ENCODE measurements at places on chromosomes 16 and 17.

GRCh38 chr17:2705263-2705662 is 6.3 kb downstream of the CLUH start:
- no peak for DNase-seq

DNA sequence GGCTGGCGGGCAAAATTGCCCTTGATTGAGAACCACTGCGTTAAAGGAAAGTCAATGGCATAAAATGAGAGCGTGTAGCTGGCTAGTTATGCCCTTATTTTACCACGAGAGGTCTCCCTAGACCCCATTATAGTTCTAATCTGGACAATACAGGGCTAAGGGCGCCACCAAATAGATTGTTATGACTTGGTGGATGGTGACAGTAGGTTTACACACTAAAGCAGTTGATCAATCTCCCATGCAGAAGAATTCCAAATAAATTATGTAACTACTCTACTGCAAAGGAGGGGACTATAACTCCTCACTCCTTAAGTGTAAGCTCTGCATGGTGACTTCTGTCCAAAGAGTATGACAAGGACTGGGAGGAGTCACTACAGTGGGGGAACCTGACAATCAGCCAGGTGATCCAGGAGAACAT is 20.4 kb upstream of the YPEL2 start:
- peak; percentile 82 for DNase-seq

- peak; percentile 25 for DNase-seq
These were observed 148.9 kb upstream of the COX10 start for GRCh38 chr17:13920413-13920812.

- DNase-seq: no peak
These were observed 23.7 kb upstream of the NSRP1 start for GRCh38 chr17:30092886-30093285.

DNA sequence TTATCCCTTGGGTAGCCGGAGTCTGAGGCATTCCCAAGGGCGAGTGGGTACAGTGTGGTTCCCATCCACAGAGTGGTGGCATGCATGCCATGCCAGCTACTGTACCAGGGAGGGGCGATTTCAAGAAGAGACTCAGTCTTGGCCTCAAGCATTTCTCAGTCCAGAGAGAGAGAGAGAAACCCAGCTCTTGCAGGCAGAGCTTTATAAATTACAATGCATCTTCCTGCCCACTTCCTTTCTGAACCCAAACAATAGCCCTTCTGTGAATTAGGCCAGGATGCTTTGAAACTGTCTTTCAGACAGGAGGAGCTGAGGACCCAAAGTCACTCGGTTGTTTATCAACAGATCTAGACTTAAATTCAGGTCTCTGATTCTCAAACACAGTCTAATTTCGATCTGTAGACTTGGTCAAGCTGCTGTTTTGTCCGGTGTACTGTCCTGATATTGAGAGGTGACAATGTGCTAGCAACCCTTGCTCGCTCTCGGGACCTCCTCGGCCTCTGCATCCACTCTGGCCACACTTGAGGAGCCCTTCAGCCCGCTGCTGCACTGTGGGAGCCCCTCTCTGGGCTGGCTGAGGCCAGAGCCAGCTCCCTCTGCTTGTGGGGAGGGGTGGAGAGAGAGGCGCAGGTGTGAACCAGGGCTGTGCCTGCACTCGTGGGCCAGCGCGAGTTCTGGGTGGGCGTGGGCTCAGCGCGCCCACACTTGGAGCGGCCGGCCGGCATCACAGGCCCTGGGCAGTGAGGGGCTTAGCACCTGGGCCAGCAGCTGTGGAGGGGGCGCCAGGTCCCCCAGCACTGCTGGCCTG is 408.0 kb downstream of the UTP18 start:
- DNase-seq: no peak

GRCh38 chr17:37706446-37706845 is 38.4 kb downstream of the HNF1B start:
- DNase-seq: no peak

DNA sequence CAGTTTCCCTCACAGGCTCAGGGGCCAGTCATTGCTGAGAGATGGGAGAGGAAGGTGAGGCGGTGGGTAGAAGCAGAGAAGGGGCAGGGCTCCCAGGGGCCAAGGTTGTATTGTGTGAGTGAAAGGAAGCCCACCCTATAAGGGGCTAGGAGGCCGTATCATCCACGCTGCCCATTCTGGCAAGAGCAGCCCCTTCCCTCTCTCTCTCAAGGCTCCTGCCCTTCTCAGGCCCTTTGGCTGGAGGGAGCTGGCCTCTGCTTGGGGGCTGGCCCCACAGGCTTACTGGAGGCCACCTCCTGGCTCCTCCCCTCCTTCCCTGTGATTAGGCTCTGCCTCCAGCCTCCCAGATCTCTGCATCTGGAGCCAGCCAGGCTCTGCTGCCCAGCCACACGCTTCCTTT is 7.6 kb downstream of the TBKBP1 start:
- DNase-seq: no peak

DNA sequence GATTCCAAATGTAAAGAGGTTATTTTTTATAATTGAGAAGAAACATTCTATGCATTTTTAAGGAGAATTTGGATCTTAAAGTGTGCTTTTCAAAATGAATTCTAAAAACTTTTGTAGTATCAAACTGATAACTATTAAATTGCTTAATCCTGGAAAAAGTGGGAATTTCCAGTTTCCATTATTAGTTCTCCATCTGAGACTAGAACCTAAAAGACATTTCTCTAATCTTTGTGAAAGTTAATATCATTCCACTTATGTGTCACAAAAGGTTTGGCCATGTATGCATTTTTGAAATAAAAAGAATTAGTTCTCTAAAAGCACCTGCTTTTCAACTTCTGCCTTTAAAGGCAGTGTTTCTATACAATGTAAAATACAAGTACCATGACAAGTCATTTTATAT is 155.0 kb downstream of the BCAS3 start:
- DNase-seq: no peak

DNA sequence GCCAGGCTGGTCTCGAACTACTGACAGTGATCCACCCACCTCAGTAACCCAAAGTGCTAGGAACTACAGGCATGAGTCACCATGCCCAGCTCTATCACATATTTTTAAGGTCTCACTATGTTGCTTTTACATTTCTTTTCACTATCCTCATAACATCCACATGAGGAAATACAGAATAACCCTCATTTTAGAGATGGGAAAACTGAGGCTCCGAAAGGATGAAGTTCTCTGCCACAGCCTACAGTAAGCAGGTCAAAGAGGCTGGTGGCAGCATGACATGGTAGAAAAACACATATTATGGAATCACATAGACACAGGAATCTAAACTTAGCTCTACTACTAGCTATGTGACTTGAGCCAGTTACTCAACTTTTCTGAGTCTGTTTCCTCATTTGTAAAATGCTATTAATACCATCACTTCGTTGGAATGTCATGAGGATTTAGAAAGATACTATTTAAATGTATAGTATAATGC is 32.2 kb downstream of the APPBP2 start:
- DNase-seq: peak; percentile 55

DNA sequence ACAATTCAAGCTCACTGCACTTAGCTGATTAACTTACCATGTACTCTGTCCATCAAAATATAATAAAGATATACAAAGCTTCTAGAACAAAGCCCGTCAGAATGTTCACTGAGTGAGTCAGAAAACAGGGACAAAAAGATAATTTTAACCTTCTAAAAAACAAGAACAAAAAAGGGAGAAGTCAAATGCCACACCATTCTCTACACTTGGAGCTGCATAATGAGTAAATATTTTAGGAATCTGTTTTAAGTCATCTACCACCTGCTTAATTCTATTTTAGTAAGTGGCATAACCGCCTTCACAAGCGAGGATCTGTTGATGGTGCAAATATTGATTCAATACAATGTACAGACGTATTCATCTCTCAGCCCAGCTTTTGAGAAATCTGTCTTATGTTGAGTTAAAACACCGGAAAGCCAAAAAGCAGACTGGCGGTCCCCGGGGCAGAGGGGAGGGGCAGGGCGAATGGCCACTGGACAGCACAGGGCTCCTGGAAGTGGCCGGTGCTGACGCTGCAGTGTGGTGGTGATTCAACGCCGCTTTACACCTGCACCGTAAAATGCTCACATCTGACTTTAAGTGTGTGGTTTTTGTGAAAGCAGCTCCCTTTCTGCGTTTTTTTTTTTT is 20.1 kb downstream of the RAB40B start:
- DNase-seq: no peak

DNA sequence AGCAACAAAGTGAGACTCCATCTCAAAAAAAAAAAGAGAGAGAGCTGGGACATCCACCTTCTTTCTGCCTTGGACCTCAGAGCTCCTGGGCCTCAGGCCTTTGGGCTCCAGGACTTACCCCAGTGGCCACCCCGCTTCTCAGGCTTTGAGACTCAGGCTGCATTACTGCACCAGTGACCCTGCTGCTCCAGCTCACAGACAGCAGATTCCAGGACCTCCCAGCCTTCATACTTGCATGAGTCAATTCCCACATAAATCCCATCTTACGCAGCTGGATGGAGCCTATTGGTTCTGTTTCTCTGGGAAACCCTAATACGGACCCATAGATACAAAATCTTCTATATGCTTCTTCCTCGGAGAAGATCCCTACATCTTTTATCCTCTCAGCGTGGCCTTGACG is 2.1 kb upstream of the CEP295NL start:
- DNase-seq: no peak

- DNase-seq: no peak
These were observed 21.9 kb downstream of the STAT5A start for GRCh38 chr17:42309986-42310786.

GRCh38 chr16:74575175-74575806 is 31.6 kb downstream of the GLG1 start:
- DNase-seq: no peak

DNA sequence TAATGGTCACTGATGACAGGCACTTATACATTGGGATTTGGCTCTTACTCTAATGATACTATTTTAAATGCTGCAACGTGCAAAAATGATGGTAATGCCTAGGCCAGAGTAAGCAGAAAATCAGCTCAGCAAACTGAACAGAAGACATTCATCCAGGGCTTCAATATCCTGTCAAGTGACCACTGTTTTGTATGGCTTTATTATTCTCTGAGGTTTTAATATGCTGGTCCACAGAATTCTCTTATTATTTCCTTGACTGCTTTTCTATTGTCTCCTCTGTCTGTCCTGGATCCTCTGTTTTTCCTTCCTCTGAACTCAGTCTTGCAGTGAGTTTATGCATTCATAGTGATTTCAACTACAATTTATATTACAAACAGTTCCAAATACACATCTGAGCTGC is 90.8 kb upstream of the PMFBP1 start:
- no peak for DNase-seq

- DNase-seq: no peak
These were observed 276.4 kb upstream of the PSMD7 start for GRCh38 chr16:74020095-74020670.

GRCh38 chr16:73037331-73037745 is 10.6 kb downstream of the ZFHX3 start:
- no peak for DNase-seq

DNA sequence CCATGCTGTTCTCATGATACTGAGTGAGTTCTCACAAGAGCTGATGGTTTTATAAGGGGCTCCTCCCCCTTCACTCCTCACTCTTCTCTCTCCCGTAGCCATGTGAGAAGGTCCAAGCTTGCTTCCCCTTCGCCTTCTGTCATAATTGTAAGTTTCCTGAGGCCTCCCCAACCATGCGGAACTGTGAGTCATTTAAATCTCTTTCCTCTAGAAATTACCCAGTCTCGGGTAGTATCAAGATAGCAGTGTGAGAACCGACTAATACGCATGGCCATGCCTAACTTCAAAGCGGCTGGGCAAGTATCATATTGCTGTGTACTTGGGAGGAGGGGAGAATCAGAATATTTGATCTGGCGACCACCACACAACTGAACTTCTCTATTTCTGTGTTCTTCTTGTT is 88.3 kb downstream of the PRKCB start:
- peak; percentile 65 for DNase-seq

- DNase-seq: no peak
These were observed 179.6 kb downstream of the CCT6B start for GRCh38 chr17:34781571-34782108.

GRCh38 chr17:50168319-50168718 is 2.5 kb downstream of the SGCA start:
- no peak for DNase-seq

DNA sequence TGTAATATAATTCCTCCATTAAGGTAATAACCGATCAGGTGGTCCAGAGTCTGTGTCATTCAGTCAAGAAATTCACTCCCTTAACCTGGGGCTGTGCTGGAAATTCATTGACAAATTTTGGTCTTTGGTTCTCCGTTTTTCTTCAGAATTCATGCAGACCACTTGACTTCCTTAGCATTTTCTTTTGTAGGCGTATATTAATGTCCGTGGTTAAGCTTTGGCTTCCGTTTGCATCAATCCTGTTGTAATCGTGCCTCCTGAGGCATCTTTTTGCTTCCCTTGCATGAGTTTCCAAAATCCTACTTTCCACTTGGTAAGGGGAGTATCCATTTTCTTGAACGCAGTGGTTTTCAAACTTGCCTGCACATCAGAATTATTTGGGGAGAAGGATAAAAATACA is 9.0 kb downstream of the LRRC37B start:
- peak; percentile 39 for DNase-seq

DNA sequence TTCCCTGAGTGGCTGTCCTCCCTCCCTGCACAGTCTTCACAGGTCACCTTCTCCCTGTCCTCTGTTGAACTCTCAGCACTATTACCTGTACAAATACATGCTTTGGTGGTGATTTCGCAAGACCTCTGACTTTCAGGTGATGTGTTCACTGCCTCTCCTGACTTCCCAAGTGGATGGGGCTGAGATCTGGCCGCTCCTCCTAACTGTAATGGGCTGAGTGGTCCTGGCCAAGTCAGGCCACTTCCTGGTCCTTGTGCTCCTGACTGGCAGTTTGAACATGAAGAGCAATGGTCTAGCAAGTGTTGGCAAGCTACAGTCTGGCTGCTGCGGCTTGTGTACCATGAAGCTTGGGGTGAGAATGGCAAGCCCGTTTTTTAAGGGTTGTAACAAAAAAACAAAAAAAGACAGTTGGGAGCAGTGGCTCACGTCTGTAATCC is 11.7 kb upstream of the TMED6 start:
- no peak for DNase-seq

DNA sequence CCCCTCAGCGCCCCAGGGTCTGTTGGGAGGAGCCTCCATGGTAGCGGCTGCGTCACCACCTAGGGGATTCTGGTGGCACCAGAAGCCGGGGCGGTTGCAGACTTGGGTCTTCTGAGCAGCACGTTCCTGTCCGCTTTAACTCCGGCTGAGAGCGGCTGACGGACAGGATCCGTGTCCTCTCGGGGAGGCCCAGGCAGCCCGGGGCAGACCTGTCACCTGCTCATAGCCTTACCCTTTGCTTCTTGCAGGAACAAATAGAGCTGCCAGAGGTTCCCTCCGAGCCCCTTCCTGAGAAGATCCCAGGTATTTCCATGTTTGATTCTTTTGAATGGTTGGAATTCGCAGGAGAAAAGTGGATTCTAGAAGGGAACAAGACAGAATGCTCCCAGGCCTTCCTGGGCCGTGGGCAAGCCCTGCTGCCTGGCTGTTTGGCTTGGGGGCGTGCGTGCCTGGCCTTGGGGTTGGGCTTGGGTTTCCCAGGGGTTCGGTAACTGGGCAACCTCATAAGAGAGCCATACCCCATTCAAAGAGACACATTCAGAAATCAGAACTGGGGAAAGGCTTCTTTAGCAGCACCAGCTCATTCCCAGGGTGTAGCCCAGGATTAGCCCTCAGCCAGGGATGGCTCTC is 6.6 kb downstream of the CHMP6 start:
- no peak for DNase-seq

- no peak for DNase-seq
These were observed 7.0 kb downstream of the MT2A start for GRCh38 chr16:56615353-56615752.
